ENCODE measurements at places on chromosomes 11 and 22. TPM values are rescaled to one million over a fixed set of nuclear protein-coding genes. Genes with fewer than 3 reads are reported as not detected.

DNA sequence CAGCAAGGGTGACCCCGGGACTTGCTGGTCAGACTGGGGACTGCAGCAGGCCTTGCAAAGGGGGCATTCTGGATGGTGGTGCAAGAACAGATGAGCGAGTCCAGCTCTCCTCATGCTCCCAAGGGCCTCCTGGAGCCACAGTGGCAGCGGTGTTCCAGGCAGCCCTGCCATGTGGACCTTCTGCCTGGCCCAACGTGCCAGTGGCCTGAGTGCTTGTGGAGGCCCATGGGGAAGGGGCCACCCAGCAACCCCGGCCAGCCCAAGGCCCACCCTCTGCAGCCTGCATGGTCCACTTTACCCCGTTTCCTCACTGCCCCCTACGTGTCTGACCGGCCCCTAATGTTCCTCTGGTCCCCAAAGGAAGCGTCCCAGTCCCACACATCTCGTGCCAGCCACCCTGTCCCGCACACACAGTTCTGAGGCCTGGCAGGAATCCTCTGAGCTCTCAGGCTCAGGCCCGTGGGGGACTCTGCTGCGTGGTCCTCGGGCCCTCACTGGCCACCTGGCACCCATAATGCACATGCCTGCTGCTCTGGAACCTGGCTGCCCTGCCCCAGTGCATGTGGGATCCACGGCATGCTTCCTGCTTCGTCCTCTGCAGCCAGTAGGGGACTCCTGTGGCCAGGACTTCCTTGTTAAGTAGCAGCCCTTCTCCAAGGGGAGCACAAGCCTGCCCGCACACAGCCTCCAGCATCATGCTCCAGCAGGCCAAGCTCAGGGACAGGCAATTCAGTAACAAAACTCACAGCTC lies 85.5 kb downstream of the DGCR2 start:
- DNase-seq: peak; percentile 53

- no peak for DNase-seq
These were observed 31.3 kb upstream of the RRM1 start for GRCh38 chr11:4063348-4063747.

TEX12 gene
- not detected for total RNA-seq

CASP5 gene
- total RNA-seq: 1.9 TPM

GRCh38 chr11:31424652-31425051 lies 55.0 kb downstream of the DNAJC24 start:
- no peak for DNase-seq

GRCh38 chr11:34136420-34136819 lies 31.0 kb downstream of the NAT10 start:
- no peak for DNase-seq

CLTCL1 gene
- 4.3 TPM for total RNA-seq

DNA sequence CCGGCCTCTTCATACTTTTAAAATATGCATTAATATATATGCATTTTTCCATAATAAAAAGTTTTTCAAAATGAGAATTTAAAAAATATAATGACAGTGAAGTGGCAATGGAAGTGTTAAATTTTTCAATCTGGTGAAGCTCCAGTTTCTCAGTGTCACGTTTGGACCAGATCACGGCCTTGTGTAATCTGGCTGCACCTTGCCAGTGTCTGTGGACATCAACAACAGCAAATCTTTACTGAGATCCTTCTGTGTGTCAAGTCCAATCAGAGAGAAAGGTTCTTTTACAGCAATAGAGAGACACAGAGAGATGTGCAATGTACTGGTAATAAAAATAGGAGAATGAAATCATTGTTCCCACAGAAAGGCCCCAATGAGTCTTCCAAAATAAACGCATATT lies 49.8 kb upstream of the PAK1 start:
- DNase-seq: no peak

- DNase-seq: no peak
These were observed 17.5 kb downstream of the CDC45 start for GRCh38 chr22:19497245-19497644.

- no peak for DNase-seq
These were observed 129.2 kb upstream of the MTMR2 start for GRCh38 chr11:96052921-96053651.

OR6A2 gene
- not detected for total RNA-seq

DNA sequence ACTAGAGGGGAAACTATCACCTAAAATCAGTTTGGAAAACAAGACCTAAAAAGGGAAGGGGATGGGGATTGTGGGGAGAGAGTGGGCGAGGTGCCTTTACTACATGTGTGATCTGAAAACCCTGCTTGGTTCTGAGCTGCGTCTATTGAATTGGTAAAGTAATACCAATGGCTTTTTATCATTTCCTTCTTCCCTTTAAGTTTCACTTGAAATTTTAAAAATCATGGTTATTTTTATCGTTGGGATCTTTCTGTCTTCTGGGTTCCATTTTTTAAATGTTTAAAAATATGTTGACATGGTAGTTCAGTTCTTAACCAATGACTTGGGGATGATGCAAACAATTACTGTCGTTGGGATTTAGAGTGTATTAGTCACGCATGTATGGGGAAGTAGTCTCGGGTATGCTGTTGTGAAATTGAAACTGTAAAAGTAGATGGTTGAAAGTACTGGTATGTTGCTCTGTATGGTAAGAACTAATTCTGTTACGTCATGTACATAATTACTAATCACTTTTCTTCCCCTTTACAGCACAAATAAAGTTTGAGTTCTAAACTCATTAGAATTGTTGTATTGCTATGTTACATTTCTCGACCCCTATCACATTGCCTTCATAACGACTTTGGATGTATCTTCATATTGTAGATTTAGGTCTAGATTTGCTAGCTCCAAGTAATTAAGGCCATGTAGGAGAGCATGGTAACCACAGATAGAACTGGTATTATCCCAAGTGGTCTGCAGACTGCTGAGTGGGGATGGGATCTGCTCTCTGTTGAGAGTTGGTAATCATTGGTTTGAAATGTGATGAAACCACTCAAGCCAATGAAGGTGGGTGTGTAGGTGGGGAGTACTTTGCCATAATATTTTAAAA lies 3.6 kb downstream of the NEAT1 start:
- DNase-seq: no peak

- no peak for DNase-seq
These were observed 61.1 kb upstream of the TNRC6B start for GRCh38 chr22:40116496-40117200.

DNA sequence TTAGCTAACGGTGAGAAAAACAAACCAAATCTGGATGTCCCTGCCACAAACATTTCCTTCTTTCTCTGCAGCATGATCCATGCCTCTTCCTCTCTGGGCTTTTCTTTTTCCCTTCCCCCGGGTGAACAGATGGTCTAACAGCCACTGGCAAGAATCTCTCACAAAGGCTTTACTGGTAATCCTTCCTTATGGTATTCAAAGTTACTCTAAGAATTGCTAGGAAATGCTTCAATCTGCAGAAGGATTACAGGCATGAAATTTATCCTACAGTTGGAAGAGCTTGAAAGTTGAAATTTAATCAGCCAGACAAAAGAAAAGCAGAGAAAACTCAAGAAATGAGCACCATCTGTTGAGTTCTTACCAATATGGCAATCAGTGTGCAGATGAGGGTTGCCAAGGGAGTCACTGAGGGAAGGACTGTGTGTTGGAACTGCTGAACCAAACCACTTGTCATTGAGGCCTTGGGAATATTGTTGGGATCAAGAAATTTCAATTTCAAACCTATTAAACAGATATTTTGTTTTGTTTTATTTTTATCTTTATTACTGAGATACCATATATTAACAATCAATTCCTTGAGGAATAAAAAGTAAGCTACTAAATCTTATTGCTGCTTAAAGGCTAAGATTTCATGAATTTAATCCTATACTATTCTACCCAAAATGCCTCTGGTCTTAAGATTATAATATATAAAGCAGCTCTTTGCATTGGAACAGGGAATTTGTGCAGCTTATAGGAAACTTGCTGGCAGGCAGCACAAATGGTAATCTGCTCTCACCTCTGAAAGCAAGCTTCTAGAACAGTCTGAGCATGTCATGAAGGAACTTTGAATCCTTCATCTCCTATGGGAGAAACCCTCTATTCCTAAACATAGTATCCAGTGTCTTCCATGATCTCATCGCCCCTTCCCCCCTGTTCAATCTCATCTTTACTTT lies 29.7 kb upstream of the NDUFC2 start:
- no peak for DNase-seq
